SJSA1 (cell line): ENCODE measurements at places on chromosomes 11 and 22.

- DNase-seq, result peak; percentile 100
Observed at GRCh38 chr11:65487467-65488272, 11.2 kb upstream of the MALAT1 start.

- DNase-seq, result no peak
Observed at GRCh38 chr11:92830377-92831155, 138.9 kb upstream of the MTNR1B start.

DNA sequence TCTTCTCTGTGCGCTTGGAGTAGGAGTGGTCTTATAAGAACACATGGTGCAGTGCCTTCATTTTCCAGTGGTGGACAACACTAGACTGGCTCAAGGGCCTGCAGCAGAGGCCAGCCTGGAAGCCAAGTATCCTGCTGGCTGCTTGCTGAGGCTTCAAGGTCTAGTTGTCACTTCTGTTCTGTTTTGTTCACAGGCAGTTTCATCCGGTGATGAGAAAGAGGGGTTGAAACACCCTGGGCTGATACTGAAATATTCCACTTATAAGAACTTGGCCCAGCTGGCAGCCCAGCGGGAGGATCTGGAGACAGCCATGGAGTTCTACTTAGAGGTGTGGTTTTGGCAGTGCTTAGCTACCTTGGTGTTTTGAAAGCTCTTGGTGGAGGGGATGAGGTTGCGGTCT lies 29.8 kb downstream of the CABIN1 start:
- DNase-seq, result no peak

GRCh38 chr22:17120281-17120680 lies 879 bp downstream of the TMEM121B start:
- no peak for DNase-seq
